Fibroblast of the aortic adventitia (primary cell): ENCODE measurements at places on chromosomes 6 and 20.
A peak's percentile ranks its signal among the peaks of the same experiment; 100 is the strongest.

DNA sequence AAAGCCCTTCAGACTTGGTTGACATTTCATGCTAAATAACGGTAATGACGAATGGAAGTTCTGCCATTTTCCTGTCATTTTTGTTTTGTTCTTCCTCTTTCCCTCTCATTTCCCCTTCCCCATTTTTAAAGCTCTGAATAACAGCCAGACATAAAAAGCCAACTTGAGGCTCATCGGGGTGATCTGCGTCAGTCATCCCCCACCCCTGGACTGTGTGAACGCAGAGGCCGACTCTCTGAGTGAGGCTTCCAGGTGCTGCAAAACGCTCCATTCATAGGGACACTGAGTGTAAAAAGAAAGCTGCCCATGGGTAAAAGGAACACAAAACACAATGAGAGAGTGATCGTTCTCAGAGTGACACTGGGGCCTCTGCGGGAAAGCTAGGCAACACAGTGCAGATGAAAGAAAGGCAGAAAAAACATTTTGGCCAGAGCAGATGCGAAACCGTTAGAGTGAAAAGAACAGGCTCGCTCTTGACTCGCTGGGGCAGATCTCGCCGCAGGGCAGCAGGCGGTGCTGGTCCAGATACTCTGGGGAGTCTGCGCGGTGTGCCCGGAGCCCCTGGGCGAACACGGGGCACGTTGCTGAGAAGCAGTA is 684.8 kb downstream of the QKI start:
- DNase-seq: no peak

DNA sequence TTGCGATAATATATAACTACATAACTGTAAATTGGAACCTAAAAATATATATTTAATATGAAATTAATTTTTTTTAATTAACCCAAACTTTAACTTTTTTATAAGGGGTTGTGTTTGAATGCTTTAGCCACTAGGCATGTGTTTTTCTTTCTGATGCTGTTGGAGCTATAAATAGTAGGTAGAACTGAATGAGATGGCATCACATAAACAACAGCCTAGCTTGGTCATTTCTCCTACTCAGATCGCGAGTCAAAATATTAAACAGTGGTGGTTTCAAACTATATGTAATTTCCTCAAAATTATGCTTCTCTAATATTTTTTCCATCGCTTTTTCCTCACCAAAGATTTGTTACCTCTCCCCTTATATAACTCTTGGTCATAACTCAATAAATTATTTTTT is 243.2 kb downstream of the ARID1B start:
- DNase-seq: peak; percentile 56

DNA sequence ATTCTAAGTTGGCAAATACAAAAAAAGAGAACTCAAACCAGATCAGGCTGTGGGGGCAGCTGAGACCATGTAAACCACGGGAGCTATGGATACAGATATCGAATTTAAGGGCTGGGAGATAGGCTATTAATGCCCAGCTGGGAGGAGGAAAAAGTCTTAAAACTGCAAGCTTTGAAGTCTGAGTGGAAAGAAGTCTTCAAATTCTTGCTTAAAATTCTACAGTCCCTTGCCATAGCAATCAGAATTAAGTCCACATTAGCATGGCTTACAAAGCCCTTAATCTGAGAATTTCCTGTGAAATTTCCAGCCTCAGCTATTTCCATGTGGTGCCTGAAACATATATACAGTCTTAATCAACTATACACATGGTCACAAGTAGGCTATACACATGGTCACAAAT is 465.0 kb upstream of the HSF2 start:
- DNase-seq: no peak

DNA sequence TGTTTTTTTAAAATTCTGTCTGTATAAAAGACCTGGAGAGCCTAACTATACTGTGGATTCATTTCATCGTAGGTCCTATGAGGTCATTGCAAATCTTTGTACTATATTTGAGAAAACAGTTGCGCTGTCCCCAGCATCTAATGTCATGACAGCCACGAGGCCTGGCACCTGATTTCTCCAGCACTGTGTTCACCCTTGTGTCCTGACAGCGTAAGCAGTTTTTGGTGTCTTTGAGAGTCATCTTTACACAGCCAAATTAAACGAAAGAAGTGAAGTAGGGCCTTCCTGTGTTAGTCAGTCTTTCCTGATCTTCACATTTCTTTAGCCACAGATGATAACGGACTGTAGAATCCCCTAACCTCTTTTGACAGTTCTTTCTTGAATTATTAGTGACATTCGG is 70.6 kb upstream of the PHACTR2 start:
- DNase-seq: no peak

GRCh38 chr6:8337147-8337546 is 98.2 kb downstream of the SLC35B3 start:
- DNase-seq: no peak

GRCh38 chr6:101302593-101302992 is 90.9 kb upstream of the GRIK2 start:
- no peak for DNase-seq

DNA sequence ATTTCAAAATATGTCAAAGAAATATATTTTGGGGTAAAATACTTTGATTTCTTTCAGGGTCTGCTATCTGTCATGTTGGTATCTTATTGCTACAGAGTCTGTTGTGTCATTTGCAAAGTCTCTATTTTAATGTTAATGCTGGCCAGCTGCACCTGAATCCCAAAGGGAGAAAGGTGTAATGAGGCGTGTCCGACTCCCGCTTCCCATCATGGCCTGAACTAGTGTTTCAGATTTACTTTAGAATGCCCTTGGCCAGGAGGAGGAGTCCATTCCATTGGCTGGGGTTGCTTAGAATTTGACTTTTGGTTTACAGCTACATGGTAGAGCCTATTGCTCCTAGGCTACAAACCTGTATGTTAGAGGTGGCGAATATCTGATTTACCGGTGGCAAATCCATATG is 69.3 kb downstream of the FAM50B start:
- no peak for DNase-seq

DNA sequence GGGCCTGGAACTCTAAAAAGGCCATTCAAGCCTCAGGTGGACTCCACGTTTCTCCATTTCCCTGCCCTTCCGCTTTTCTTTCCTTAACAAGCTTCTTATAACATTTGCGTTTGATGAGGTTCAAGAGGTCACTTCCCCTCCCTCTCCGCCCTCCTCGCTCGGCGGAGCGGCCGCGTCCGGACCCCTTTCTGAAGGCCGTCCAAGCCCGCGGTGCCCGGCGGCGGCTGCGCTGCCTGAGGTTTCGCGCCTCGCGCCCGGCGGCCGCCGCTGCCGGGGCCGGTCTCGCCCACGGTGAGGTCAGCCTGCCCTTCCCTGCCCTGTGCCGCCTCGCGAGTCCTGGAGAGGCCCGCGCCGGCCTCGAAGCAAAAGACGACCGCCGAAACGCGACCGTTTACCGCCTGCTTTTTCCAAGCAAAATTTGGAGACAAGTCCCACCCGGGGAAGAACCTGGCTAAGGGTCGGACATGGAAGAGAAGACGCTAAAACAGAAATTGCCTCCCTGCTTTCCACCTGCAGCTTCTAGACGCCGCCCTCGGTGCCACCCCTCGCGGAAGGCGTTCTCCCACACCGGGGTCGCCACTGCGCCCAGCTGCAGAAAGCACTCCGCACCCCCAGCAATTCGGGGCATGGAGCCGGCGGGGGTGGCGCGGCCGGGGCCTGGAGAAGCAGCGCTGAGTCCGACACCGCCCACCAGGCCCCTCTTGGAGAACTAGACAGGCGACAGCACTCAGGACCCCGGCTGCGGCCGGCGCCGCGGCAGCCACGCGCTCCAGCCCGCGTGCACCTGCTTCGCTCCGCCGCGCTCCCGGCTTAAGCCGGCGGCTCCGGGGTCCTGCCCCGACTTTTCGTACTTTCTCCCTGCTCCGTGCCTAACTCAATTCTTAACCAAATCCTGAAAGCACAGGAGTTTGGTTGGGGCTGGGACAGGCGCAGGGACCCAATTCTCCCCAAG is 11.0 kb upstream of the FOXF2 start:
- no peak for DNase-seq

GRCh38 chr6:137155830-137156229 is 17.6 kb downstream of the IL22RA2 start:
- no peak for DNase-seq

- DNase-seq: peak; percentile 64
Measured at GRCh38 chr6:113901482-113901881, 44.3 kb downstream of the MARCKS start.

GRCh38 chr6:108247965-108248536 is 12.8 kb downstream of the SNX3 start:
- no peak for DNase-seq

DNA sequence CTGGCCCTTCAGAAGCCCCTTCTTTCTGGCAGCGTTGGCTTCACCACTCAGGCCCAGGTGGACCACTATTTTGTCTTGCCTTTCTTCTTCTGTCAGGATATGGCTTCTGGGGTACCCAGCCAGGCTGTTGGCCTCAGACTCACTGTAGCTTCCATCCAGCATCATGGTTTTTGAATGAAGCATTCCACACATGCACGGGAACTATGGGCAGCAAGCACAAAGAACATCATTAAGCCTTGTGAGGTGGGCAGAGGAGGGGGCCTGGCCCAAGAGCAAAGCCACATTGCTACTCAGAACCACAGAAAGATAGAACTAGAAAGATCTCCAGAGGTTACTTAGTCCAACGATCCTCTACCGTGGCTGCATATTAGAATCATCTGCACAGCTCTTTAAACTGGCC is 40.6 kb upstream of the GABRR1 start:
- DNase-seq: no peak

DNA sequence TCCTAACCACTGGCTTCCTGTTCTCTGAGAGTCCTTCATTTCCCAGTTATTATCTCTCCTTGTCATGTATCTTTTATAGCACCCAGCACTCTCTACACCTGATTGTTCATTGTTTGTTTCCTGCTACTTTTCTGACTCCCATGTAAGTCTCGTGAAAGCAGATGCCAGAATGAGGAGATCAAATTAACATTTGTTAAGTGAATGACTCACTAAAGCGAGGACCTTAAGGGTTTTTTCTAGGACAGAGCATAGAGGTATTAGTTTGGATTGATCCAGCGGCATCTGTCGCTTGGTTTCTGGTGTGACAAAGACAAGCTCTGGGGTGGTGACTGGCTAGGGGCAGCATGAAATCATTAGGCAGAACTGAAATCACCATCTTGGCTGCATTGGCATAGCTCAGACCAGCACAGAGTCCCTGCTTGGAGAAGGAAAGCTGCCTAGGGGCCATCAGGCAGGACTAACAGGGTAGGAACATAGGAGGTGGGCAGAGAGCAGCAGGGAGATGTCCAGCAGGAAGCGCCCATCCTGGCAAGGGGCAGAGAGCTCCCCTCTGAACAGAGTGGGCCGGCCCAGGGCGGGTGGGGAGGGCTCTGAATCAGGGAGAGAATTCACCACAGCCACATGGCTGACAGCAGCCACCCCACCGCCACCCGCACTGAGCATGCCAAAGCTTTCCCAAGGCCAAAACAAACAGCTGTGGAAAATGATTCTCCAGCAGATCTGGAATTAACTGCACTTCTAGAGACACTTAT is 97.1 kb upstream of the CEP85L start:
- peak; percentile 21 for DNase-seq

- no peak for DNase-seq
Measured at GRCh38 chr6:25042536-25042935, 106.8 kb upstream of the RIPOR2 start.

DNA sequence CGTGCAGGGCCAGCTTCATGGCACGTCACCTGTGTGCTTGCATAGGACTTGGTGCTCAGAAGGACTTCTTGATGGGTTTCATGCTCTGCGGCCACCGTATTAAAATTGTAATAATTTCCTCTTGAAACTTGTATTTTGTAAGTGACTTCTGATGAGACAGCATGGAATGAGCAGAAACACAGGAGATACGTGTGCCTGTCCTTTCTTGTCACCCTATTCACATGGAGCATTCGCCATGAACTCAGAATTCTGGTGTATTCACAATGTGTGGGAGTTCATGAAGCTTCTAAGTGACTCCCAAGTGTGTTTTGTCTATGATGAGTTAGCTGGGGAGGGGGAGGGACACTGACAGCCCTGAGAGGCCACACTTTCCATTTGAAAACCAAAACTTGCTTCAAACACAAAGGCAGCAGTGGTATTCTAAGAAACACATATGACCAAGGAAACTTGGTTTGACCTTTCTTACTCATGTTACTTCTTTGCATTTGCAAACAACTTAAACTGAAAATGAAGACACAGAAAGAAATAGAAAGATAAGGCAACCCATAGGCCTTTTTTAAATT is 92.1 kb upstream of the NEDD9 start:
- DNase-seq: no peak

GRCh38 chr6:128491610-128492206 is 28.7 kb downstream of the PTPRK start:
- peak; percentile 79 for DNase-seq

DNA sequence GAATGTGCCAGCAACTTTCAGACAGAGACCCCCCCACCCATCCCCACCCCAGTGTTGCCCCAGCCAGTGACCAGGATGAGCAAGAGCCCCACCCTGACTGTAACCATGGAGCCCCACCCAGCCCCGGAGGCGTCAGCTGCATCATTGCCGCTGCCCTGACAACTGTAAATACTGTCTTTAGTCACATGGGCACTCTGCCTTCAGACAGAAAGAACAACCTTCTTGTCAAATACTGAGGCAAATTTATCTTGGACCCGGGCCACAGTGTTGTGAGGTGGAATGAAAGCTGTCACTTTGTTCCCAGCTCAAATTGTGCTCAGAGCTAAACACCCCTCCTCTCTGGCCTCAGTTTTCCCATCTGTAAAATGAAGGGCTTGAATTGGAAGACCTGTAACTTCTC is 23.7 kb downstream of the MOCS3 start:
- DNase-seq: peak; percentile 62

GRCh38 chr6:156694679-156695078 is 82.5 kb upstream of the ARID1B start:
- no peak for DNase-seq

DNA sequence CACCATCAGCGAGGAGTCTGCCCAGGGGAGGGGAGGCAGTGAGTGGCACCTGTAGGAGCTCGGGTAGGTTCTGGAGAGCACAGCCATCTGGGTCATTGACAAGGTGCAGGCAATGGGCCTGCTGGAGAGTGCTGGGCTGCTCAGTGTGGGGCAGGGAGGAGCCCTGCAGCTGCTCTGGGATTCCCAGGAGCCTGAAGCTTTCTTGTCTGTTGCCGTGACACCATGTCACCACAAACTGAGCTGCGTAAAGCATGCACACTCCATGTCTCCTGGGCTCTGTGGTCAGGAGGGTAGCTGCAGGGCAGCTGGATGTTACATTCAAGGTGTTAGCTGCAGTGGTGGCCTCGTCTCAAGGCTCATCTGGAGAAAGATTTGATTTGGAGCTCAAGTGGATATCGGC is 4.5 kb upstream of the SLC22A1 start:
- no peak for DNase-seq

GRCh38 chr6:140731741-140732140 is 1357.3 kb upstream of the CITED2 start:
- no peak for DNase-seq

DNA sequence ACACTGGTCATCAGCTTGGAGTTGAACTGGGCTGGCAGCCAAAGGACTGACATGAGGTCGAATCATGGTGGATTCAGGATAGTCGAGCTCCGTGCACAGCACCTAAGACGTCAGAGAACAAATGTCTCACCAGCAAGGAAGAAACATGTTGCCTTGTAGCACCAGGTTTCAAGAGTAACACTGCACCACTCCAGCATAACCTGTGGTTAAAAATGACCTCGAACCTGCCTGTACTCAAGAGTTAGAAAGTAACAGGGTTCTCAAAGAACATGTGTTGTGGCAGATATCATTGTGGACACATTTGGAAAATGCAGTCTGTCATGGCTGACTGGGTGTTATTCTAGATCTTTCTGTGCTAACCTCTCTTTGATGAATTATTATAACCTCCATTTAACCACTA is 511.6 kb downstream of the CDH26 start:
- no peak for DNase-seq
